ENCODE measurements at places on chromosomes 1 and 21.
A peak's percentile ranks its signal among the peaks of the same experiment; 100 is the strongest.

- no peak for DNase-seq
Observed at GRCh38 chr1:160400646-160401486, 502 bp downstream of the VANGL2 start.

GRCh38 chr1:114758256-114758832, 560 bp upstream of the CSDE1 start:
- no peak for DNase-seq

DNA sequence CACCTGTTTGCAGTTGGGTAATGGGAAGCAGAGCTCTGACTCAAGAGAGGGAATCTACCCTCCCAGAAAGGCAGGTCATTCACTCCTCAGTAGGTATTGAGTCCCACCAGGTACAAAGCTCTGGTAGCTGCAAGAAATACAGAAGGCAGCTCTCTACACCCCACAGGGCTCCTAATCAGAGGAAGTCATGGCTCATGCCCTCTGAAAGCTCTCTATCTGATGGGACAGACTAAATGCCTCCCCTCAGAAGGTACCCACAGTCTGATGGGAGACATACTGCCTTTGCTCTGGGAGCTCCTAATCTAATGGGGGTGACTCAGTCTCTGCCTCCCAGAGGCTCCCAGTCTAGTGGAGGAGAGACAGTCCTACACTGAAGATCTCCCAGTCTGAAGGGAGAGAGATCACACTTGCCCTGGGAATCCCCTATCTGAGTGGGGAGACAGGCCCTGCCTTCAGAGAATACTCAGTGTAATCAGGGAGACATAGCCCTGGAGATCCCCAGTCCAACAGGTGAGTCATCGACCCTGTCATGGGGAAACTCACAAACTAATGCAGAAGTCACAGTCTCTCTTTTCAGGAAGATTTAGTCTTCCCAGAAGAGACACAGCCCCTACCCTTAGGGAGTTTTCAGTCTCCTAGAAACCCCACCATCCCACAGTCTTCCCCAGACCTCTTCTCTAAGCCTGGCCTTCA, 23.7 kb downstream of the CAMK1G start:
- no peak for DNase-seq

DNA sequence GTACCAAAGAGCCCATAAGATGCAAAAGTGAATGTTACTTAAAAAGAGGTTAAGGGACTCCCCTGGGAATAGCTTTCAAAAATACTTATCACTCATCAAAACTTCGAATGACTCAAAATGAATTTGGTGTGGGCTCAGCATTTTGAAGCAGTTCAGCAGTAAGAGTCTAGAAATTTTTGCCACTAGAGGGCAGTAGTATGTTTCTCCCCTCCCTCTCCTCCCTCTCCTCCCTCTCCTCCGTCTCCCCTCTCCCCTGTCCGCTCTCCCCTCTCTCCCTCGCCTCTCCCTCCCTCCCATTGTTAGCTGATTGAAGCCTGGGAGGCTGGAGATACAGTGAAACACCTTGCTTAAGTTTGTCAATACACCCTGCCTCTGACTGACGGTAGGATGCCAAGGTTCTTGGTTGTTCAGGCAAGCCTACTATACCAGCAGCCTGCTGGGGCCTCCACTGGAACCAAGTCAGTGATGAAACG, 70.8 kb upstream of the TENT5C start:
- peak; percentile 20 for DNase-seq

DNA sequence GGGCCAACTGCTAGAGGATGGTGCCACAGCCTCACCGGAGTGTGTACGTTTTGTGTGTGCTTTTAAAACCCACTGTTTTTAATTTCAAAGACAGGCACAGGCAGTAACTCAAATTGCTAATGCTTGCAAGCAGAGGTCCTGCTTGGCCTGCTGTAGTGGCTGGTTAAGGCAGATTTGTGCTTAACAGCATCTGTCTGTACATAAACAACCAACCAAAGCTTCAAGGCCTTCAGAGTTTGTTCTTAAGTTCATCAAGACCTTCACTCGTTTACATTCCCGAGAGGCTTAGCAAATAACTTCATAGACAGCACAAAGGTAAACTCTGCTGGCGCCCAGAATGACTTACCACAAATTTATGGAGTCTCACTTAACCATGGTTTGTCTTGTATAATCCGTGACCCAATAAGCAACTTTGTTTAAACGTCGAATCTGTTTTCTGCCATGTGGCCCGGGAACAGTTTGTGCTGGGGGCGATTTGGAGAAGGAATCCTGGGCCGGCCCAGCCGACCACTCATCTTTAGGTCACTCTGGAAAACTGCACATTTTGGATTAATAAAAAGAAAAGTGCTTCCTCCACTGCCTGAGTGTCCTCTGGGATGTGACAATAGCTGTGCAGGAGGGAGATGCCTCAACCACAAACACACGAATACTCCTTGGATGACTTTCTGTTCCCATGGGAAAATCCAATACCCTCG, 58.1 kb downstream of the CAPZB start:
- no peak for DNase-seq

- DNase-seq = peak; percentile 15
Observed at GRCh38 chr1:46180082-46180616, 3.9 kb upstream of the P3R3URF start.

DNA sequence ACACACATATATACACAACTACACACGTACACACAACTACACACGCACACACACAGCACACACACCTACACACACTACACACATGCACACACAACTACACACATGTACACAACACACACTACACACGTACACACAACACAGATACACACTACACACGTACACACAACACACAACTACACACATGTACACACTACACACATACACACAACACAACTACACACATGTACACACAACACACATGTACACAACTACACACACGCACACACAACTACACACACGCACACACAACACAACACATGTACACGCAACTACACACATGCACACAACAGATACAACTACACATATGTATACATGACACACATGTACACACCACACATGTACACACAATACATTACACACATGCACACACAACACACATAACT, 318.1 kb downstream of the CAMTA1 start:
- DNase-seq = no peak

DNA sequence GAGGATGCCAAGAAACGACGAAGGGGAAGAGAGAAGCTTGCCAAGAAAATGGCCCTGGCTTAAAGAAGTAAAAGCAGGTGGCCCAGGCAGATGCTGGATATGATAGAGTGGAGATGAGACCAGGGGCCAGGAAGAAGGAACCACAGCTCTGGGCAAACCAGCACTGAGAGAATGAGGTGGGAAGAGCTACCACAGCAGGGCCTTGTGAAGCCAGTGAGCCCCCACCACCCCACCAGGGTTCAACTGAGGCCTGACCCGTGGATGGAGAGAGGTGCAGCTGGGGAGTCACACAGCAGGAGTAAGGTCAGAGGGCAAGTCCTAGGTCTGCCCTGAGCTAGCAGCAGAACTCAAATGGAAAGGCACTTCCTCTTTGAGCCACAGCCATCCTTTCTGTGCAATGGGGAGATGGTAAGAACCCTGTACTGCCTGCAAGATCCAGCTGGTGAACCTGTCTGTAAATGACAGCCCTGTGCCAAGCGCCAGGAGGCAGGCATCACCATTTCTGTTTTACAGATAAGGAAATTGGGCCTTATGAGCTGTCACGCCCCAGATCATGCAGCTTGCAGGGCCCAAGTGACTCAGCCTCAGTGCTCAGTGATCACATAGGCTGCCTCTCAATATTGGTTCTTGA, 8.5 kb downstream of the SH3BGRL3 start:
- no peak for DNase-seq

DNA sequence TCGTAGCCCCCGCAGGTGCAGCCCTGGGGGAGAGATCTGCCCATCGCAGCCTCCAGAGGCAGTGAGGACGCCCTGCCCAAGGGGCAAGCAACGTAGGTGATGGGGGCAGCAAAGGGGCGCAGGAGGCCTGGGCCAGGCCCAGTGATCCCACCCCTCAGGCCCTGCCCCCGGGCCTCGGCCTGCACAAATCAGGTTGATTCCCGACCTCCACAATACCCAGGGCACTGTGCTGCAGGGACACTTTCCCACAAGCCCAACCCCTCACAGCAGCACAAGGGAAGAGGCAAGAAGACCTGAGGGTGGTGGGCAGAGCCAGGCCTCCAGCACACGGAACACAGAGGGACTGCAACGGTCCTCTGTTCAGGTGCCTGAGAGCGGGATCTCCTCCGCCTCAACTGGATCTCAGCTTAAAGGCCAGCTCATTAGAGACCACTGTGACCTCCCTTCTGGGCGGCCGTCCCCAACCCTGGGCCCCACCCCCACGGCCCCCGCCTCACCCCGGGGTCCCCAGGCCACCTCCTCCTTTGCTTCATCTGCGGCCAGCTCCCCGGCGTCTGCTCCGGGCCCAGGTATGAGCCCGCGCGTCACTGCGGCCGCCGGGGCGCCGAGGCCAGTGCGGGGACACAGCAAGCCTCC, 812 bp upstream of the ARF1 start:
- DNase-seq = no peak

- DNase-seq = no peak
Observed at GRCh38 chr1:66266350-66266749, 267.6 kb upstream of the SGIP1 start.

DNA sequence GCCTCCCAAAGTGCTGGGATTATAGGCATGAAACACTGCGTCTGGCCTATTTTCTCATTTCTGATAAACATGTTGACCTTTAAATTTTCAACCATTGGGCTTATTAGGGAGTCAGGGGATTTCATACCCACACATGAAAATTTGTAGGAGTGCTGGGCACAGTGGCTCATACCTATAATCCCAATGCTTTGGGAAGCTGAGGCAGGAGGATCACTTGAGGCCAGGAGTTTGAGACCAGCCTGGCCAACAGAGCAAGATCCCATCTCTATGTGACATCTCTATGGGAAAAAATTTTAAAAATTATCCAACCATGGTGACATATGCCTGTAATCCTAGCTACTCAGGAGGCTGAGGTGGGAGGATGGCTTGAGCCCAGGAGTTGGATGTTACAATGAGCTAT, 10.5 kb upstream of the H3-3A start:
- DNase-seq = no peak

- DNase-seq = no peak
Observed at GRCh38 chr1:210272666-210273065, 40.1 kb downstream of the SERTAD4 start.

DNA sequence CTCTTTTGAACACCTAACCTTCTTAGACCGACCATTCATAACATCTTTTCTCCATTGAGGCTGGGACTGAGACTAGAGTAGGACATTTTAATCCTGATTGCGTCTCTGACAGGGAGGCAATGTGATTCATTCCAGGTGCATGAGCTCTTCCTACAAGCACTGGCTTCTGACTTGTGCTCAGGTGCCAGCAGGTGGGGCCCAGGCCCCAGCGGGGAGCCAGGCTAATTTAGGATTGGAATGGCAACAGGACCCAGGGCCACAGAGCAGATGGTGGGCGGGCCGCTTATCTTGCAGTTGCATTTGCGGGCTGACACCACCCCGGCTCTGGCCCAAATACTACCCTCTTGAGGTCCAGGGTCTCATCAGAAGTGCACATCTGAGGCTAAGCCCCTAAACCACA, 4.1 kb downstream of the GPA33 start:
- DNase-seq = no peak

DNA sequence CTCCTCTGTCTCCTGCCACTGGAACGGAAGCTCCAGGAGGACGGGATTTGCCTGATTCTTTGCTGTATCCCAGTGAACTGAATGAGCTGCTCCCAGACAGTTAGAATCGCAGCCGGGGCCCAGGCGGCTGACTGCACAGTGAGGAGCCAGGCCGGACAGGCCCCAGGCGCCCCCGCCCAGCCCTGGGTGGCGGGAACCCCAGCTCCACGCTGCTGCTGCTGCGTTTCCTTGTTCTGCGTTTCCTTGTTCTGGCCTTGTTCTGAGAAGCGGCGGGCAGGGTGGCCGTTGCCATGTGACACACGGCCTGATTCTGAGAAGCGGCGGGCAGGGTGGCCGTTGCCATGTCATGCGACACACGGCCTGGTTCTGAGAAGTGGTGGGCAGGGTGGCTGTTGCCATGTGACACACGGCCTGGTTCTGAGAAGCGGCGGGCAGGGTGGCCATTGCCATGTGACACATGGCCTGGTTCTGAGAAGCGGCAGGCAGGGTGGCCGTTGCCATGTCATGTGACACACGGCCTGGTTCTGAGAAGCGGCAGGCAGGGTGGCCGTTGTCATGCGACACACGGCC, 56.2 kb downstream of the SLC37A1 start:
- no peak for DNase-seq

DNA sequence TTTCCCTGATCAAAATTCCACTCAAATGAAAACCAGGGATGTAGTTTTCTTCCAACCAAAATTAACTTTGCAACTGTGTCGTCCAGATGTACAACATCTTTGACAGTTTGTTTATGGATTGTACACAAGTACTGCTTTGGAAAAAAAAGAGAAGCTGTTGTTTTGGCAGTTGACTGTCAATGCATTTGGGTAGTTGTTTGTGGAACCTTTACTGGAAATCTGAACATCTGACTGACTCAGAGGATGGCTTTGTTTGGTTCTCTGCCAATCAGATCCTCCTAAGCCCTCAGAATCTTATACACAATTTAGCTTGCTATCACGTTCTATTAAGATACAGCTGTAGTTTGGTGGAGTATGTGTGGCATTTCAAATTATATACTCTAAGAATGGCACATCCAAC, 195.0 kb downstream of the KCNK2 start:
- DNase-seq = no peak

DNA sequence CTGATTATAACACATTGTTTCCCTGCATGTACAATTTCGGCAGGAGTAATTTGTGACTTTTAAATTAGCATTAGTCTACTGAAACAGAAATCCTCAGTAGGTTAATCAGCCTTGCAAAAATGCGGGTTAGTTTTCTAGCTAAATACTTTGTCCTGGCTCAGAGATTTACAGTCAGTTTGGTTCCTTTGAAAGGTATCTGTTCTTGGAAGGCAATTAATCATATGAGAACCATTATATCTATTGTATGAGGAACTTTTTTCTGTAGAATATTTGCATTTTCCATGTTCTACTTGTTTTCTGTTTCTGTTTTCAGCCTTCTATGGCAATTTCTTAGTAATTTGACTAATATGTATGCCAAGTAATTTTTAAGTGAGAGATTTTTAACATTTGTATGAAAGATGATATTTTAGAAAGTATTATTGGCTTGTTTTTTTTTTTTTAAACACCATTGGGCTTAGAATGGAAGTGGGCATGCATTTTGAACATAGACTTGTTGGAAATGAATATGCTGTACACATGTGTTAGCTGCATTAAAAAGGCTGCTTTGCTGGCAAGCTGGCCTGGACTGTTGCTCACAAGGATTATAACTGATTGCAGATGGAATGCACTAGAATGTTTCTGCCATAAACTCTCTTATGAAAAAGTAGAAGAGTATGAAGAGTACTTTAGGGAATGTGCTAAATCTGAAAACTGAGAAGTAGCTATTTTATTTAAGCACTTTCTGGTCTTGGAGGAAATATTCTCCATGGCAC, 26.2 kb downstream of the KIF1B start:
- no peak for DNase-seq
